Stomach (tissue), 19 donors: ENCODE measurements at places on chromosomes 7 and 10. TPM values are rescaled to one million over a fixed set of nuclear protein-coding genes. Genes with fewer than 3 reads are reported as not detected.
A peak's percentile ranks its signal among the peaks of the same experiment; 100 is the strongest.

The TFPI2 gene
- total RNA-seq, result 4.1 TPM

The NPFFR1 gene
- not detected for total RNA-seq

The PTPRZ1 gene
- 31.6 TPM for total RNA-seq

- peaks cover 32% of the 10 kb centered on the region for H3K36me3 ChIP-seq
- H3K4me1 ChIP-seq, result peaks cover 22% of the 10 kb centered on the region
- no peak overlapping the region for H3K27ac ChIP-seq
- H3K27me3 ChIP-seq, result no peaks in the 10 kb centered on the region
- H3K4me3 ChIP-seq, result no peak overlapping the region
Measured at GRCh38 chr10:102603946-102604345, 40.3 kb upstream of the TRIM8 start.

DNA sequence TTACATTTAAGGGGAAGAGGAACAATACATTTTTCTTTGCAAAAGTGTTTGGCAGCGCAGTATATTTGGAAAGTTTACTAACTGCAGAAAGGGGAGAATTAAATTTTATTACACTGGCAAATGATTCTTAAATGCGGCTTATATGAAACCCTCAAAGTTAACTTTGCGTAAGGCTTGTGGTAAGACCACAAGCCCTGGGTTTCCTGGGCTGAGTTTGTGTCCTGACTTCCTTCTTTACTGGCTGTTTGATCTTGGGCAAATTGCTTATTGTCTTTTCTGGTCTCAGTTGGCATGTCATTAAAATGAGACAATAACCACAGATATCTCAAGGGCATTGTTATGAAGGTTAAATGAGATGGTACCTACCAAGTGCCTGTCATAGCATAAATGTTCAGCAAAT, 106.8 kb downstream of the GLRX3 start:
- H3K4me1 ChIP-seq, result no peaks in the 10 kb centered on the region
- peaks cover 13% of the 10 kb centered on the region for H3K27me3 ChIP-seq
- H3K36me3 ChIP-seq, result no peaks in the 10 kb centered on the region
- no peak overlapping the region for H3K4me3 ChIP-seq
- DNase-seq, result no peak

DNA sequence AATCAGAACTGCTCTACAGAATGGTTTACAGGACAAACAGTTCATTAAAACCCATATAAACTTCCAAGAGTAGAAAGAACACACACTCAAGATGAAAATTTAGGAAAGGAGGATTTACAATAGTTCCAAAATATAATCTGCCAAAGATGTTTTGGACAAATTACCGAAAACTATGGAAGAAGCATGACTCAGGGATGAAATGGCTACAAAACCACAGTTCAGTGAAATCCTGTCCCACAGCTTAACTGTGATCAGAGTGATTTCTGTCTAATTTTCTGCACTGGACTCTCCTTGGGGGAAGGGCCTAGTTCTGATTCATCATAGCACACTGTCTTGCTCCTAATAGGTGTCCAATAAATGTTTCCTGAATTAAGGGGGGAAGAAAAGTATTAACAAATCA, 82.2 kb downstream of the HIPK2 start:
- H3K4me3 ChIP-seq, result no peak overlapping the region
- peaks cover 16% of the 10 kb centered on the region for H3K36me3 ChIP-seq
- no peak overlapping the region for H3K27ac ChIP-seq

GRCh38 chr10:69674786-69675185, 44.7 kb downstream of the FAM241B start:
- no peaks in the 10 kb centered on the region for H3K36me3 ChIP-seq
- no peak overlapping the region for H3K4me3 ChIP-seq

DNA sequence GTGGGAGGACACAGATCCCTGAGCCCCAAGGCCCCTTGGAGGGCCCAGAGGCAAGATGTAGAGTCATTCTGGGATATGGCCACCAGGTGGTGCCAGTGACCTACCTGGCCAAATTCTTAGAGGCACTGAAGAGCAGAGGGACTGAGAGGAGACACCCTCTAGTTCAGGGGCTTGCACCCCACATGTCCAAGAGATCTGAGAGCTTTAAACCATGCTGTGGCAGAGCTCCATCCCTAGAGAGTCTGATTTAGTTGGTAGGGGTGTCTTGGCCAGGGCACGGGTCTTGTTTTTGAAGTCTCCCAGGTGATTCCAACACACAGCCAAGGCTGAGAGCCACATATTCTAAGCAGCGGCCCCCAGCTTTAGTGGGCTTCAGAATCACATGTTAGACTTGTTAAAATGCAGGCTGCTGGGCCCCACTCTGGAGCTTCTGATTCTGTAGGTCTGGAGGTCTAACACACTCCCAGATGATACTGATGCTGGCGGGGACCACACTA, 52.5 kb downstream of the PRF1 start:
- H3K27ac ChIP-seq, result peak overlapping the region; percentile 2
- peak; percentile 87 for DNase-seq
- H3K4me3 ChIP-seq, result no peak overlapping the region
- H3K36me3 ChIP-seq, result peaks cover 17% of the 10 kb centered on the region
- no peaks in the 10 kb centered on the region for H3K4me1 ChIP-seq

DNA sequence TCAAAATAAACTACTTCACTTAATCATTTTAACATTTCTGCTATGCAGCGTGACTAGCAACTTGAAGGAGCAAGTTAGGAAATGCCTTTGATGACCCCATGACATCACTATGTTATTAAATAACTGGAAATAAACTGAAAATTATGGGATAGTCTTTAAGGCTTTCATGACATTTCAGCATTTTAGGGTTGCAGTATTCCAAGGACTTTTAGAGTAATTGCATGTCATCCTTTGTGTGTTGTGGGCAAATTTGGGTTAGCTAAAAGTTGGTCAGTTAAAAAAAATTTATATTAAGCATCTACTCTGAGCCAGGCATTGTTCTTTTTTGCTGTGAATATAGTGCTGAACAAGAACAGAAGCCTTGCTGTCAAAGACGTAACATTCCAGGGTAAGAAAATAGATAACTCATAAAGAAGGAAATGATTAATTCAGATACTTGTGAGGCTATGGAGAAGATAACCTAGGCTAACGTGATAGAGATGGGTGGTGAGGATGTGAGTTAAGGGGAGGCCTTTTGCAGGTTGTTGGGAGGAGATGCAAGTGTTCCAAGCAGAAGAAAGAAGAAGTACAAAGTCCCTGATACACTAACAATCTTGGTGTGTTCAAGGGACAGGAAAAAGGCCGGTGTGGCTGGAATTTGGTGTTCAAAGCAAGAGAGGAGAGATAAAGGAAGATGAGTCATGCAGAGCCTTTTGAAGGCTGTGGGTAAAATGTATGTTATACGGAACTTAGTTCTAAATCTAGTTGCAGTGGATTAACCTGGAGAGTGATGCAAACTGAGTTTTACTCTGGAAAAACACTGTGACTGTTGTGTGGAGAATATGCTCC, 610.2 kb downstream of the AUTS2 start:
- H3K36me3 ChIP-seq, result no peaks in the 10 kb centered on the region
- no peaks in the 10 kb centered on the region for H3K27me3 ChIP-seq
- H3K4me3 ChIP-seq, result no peak overlapping the region
- no peaks in the 10 kb centered on the region for H3K4me1 ChIP-seq
- DNase-seq, result peak; percentile 15

GRCh38 chr7:117458977-117459583, 20.7 kb upstream of the CFTR start:
- H3K27me3 ChIP-seq, result no peaks in the 10 kb centered on the region
- no peak overlapping the region for H3K27ac ChIP-seq
- no peak overlapping the region for H3K4me3 ChIP-seq
- no peaks in the 10 kb centered on the region for H3K4me1 ChIP-seq
- H3K36me3 ChIP-seq, result no peaks in the 10 kb centered on the region

GRCh38 chr10:103761075-103761920, 94.1 kb downstream of the SH3PXD2A start:
- no peak for DNase-seq
- peaks cover 30% of the 10 kb centered on the region for H3K4me1 ChIP-seq
- no peaks in the 10 kb centered on the region for H3K36me3 ChIP-seq
- H3K27me3 ChIP-seq, result no peaks in the 10 kb centered on the region
- H3K27ac ChIP-seq, result peak overlapping the region; percentile 84

- peaks cover 4% of the 10 kb centered on the region for H3K36me3 ChIP-seq
- peak overlapping the region; percentile 52 for H3K27ac ChIP-seq
- no peak overlapping the region for H3K4me3 ChIP-seq
- no peaks in the 10 kb centered on the region for H3K27me3 ChIP-seq
- H3K4me1 ChIP-seq, result peaks cover 48% of the 10 kb centered on the region
Measured at GRCh38 chr10:28559618-28560017, 26.7 kb downstream of the WAC start.

DNA sequence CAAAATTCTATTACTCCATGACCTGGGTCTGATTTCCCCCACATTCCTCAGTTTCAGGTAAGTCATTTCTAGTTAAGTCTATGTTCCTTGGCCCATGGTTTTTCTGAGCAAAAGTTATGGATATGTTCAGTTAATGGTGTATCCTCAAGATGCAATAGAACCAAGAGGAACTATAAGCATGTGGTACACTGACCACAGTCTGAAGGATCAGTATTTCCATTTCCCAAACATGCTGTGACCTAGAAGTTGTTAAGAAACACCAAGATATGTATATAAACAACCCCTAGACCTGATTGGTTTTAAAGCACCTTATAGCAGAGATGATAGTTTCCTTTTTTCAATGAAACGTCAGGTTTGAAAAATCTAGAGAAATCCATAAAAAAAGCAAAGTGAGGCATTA, 94.2 kb upstream of the ABCB5 start:
- no peak for DNase-seq
- H3K27ac ChIP-seq, result no peak overlapping the region
- H3K4me1 ChIP-seq, result no peaks in the 10 kb centered on the region
- H3K4me3 ChIP-seq, result no peak overlapping the region

- no peaks in the 10 kb centered on the region for H3K36me3 ChIP-seq
- no peaks in the 10 kb centered on the region for H3K4me1 ChIP-seq
- no peak for DNase-seq
- no peak overlapping the region for H3K27ac ChIP-seq
- peaks cover 3% of the 10 kb centered on the region for H3K27me3 ChIP-seq
Measured at GRCh38 chr7:125055376-125055775, 125.8 kb upstream of the POT1 start.

- H3K4me3 ChIP-seq, result no peak overlapping the region
- H3K4me1 ChIP-seq, result no peaks in the 10 kb centered on the region
Measured at GRCh38 chr7:80646083-80646865, 7.8 kb downstream of the CD36 start.

DNA sequence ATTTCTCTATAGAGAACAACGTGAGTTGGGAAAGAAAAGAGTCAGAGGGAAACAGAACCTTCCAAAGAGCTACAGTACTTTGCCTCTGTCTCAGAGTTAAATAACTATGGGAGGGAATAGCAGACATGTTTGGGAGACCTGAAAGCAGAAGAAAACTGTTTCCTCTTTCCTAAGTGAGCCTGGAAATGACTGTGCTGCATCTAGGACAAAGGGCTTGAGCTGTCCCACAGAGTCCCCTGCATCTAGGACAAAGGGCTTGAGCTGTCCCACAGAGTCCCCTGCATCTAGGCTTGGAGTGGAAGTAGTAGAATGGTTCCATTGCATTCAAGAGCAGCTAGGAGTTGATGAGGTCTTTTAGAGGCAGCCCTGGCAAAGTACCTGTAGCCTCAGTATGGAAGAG, 149.7 kb downstream of the DKK1 start:
- no peaks in the 10 kb centered on the region for H3K4me1 ChIP-seq
- no peaks in the 10 kb centered on the region for H3K36me3 ChIP-seq

- H3K4me1 ChIP-seq, result peaks cover 14% of the 10 kb centered on the region
- H3K27ac ChIP-seq, result no peak overlapping the region
- H3K4me3 ChIP-seq, result no peak overlapping the region
- H3K27me3 ChIP-seq, result no peaks in the 10 kb centered on the region
Measured at GRCh38 chr7:17292843-17293242, 5.6 kb upstream of the AHR start.

DNA sequence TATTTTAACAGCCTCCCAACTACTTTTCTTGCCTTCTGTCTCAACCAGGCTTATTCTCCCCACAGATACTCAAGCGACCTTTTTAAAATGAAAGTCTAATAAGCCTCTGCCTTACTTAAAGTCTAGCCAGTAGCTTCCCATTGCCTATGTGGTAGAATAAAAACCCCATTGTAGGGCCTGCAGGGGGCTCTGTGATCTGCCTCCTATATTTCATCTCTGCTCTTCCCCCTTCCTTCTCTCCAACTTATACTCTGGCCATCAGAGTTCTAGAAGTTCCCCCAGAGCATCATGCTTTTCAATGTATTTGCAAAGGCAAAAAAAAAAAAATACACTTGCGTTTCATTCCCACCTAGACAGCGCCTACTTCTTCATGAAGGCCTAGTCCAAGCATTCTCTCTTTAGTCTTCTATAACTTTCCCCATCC, 167.7 kb upstream of the ADO start:
- H3K27me3 ChIP-seq, result no peaks in the 10 kb centered on the region
- H3K36me3 ChIP-seq, result no peaks in the 10 kb centered on the region
- peak overlapping the region; percentile 16 for H3K4me3 ChIP-seq
- DNase-seq, result no peak
- H3K4me1 ChIP-seq, result peaks cover 24% of the 10 kb centered on the region

DNA sequence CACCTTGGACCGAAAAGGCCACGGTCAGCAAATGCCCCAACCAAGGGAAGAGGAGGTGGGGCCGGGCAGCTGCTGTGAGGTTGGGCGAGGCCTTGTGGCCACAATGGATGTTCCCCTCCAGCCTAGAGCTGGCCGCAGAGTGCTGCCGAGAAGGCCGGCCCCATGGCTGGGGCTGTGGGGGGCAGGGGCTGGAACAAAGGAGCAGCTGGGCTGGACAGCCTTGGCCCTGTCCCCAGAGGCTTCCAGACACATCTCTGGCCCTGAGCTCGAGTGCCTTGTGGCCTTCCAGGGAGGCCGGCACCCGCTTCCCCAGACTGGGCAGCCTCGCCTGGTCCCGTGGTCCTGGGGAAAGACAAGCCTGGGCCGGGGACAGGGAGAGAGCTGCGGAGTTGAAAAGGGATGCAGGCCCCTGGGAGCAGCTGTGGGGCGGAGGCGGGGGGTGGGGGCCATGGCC, 88.0 kb downstream of the PDGFA start:
- peaks cover 20% of the 10 kb centered on the region for H3K4me1 ChIP-seq
- no peak overlapping the region for H3K27ac ChIP-seq
- H3K4me3 ChIP-seq, result no peak overlapping the region
- no peaks in the 10 kb centered on the region for H3K36me3 ChIP-seq

DNA sequence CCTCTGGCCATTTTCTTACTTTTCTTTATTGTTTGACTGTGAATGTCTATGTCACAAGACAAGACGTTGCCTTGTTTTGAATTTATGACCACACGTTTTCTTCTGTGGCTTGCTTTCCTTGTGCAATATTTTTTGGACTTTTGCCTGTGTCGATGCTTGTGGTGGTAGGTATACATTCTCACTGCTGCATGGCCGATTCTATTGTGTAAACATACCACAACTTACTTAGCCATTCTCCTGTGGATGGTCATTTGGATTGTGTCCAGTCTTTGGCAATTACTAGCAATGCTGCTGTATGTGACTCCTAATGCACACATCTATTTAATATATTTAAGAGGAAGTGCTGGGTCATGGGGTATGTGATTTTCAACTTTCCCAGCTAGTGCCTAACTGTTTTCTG, 18.0 kb upstream of the DLG5 start:
- peaks cover 6% of the 10 kb centered on the region for H3K4me1 ChIP-seq
- DNase-seq, result no peak
- no peak overlapping the region for H3K4me3 ChIP-seq
- H3K27me3 ChIP-seq, result no peaks in the 10 kb centered on the region

DNA sequence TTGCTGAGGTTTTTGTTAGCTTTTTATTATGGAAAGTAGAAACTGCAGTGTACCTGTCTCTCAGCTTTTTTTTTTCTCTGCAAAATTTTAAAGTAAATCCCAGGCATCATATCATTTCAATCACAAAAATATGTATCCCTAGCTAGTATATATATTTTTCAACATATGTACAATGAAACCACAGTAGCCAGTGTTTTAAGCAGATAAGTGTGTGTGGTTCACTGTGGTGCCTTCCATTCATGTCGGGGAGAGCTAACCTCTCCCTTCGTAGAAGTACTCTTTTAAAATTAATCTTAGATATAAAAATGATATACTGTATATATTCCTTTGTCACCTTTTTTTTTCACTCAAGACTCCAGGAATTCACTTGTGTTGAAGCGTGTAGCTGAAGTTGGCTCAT, 22.7 kb downstream of the CUL1 start:
- no peak overlapping the region for H3K27ac ChIP-seq
- no peak overlapping the region for H3K4me3 ChIP-seq
- no peaks in the 10 kb centered on the region for H3K27me3 ChIP-seq
